BJ (cell line): ENCODE measurements at places on chromosomes 11 and 22.

DNA sequence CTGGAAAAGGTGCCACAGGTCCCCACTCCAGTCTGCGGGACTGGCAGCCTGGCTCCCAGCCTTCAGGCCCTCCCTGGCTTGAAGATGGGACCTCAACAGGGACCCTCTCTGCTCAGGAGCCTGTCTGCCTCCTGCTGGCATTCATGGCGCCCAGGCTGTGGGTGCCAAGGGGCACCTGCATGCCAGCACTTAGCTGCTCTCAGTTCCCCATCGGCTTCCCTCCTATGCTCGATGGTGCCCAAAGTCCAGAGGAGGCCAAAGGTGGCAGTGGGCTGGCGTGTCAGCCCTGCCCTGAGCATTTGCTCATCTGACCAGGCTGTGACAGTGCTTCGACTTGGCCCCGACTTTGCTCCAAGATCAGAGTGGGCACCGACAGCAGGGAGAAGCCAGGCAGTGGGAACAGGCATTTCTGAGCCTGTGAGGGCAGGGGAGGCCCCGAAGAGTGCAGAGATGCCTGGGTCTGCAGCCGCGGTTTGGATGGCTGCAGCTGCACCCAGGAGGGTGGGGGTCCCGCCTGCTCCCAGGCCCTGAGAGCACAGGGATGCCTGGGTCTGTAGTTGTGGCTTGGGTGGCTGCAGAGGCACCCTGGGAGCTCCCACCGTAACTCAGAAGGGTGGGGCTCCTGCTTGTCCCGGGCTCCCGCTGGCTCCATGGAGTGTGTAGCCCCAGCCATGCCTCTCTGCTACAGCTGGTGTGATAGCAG, 463.6 kb downstream of the TBC1D22A start:
- no peak for DNase-seq

DNA sequence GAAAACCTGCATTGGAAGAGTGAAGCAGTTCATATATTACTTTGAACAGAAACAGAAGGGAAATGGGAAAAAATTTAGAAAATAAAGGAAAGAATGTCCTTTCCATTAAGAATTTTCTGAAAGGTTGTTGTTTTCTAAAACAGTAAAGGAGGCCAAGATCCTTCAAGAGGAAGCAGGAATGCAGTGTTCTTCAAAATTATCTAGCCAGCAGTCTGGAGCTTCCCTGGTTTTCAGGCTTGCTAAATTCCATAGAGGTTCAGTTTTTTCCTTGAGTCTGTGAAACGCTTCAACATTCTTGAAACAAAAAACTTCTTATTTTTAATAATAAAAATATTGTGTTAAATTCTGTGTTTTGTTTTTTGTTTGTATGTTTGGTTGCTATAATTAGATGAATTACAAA, 189.0 kb upstream of the ANO3 start:
- DNase-seq: no peak

GRCh38 chr11:65549096-65549495, 9.1 kb downstream of the LTBP3 start:
- no peak for DNase-seq

DNA sequence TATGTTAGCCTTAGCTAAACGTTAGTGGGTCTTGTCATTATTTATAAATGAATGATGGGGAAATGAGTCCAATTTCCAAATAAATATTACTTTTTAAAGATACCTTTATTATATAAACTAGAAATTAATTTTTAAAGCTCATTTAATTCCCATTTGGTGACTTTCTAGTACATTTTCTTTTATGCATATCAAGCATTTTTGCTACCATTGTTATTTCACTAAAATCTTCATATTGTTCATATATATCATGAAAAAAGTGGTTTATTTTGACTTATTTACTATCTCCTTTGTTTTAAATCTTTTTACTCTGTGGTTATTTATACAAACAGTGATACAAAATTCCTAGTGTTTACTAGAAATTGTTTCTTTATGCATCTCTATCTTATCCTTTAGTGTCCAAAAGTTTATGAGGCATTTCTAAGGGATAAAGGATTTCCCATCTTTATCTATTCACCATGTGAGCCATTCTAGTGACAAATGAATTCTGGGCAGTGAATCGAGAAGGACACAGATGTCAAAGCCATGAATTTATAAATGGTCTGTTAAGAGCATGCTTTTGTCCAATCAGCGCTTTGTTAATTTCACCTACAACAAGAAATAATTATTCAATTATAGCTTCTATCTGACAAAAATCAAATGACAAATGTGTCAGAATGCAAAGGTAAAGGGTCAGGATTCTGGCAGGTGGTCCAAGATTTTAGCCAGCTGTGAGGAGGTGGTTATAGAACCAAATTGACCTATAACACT, 70.6 kb downstream of the PRMT3 start:
- DNase-seq: no peak

DNA sequence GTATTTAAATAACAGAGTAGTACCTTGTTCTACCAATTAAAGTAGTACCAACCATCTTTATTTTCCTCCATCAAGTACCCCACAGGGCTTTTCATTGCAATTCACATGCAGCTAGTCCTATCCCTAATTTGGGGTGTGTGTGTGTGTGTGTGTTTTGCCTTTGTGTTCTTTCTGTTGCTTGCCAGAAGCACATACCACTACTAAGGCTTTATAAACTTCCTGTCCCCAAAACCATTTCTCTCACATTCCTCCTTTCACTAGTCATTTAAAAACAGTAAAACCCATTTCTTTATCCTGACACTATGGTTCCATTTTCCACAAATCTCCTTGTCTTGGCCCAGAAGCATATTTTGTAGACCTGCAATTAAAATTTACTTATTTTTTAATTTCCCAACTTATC, 54.6 kb downstream of the SLC36A4 start:
- peak; percentile 24 for DNase-seq

DNA sequence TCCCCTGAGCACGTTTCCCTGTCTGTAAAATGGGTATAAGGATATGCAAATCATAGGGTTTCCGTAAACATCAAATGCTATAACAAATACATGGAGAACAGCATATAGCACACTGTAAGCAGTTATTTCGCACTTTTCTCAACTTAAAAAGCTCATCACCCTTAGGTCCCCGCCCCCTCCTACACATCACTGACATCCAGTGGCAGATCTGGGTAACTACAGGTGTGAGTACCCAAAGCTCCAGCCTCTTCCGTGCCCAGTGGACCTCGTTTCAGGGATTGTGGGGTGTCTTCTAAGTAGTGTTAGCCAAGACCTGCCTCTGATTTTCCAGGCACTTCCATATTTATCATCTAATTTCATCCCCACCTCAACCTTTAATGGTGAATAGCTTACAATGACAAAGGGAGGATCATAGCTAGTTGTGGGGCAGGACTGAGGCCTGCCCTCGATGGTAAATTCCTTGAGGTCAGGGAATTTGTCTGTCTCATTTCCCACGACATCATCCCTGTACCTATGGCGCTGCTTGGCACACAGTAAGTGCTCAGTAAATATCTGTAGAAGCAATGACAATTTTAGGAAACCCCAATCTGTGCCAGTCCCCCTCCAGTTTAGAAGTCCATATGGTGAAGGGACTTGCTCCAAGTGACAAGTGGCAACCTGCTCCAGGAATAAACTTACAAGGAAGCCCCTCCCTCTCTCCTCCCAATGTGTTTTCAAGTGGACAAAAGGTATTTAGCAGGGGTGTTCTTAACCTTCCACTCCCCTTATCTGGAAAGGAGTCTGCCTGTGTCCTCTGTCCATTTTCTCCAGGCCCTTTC, 340.5 kb downstream of the TENM4 start:
- DNase-seq: no peak

DNA sequence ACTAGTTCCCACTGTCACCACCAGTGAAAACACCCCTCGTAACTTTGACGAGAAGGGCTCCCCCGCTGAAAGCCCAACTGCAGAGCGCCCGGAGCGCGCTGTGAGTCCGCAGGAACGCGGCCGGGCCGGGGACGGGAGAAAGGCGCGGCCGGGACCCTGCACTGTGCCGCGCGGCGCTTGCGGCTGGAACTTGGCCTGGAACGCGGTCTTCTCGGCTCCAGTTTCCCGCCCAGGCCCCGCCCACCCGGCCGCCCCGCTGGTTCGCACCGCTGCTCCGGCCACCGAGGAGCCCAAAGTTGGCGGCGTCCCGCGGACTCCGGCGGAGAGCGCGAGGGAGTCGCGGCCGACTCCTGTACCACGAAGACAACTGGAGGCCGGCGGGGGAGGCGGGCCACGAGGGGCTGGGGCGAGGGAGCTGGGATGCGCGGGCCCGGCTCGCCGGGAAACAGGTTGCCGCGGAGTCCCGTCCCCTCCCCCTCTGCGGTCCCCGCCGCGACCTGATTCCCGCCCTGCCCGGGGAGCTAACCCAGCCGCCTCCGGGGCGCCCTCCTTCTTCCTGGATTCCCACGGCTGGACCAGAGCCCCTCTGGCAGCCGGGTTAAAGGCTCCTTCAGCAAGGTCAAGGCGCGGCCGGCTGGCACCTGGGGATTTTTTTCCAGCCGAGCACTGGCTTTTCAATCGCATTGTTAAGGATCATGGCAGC, 3.4 kb downstream of the TENM4 start:
- DNase-seq: no peak

DNA sequence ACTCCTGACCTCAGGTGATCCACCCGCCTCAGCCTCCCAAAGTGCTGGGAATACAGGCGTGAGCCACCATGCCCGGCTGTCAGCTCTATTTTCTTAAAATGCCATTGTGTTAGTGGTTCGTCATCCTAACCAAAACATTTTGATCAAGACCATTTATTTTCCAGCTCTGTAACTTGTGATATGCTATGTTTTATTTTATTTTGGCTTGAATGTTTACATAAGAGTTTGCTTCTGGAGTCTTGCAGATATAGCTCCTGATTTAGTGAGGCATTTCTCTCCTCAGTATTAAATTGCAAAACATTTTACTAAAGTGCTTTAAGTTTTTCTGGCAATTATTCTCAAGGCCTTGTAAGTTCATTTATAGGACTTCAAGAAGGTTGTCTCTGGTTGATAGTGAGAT, 4.4 kb downstream of the EP300 start:
- DNase-seq: no peak

GRCh38 chr11:20596205-20597153, 2.9 kb upstream of the SLC6A5 start:
- DNase-seq: no peak

GRCh38 chr11:66607126-66607834, 9.2 kb upstream of the RBM14 start:
- peak; percentile 12 for DNase-seq

DNA sequence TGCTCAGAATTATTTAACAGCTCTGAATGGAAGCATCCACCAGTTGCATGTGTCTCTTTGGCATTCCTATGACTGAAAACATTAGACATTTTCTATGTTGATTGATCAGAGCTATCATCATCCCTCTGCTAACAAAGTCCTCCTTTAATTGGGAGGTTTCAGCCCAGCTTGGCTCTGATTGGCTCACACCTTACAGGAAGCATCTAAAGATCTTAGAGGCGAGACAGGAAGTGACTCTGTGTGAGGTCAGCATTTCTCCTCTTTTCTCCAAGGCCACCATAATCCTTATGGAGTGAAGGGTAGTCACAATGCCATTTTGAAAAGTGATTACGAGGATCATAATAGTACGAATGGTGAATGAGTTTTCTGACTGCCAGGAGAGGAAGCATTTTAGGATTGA, 260.8 kb downstream of the MIAT start:
- DNase-seq: no peak

DNA sequence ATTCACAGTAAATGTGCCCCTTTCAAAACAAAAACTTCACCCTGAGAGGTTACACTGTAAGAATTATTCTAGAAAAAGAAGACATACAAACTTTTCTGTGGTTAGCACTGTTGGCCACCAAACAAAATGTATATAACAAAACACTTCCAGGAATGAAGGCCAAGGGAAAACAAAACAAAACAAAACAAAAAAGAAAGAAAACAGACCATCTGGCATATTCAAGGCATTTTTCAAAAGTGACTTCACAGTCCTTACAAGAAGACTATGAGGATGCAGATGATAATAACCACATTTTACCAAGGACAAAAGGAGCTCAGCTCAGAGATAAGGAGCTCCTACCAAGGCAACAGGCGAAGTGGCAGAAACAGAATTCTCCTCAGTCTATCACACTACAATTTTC, 24.9 kb downstream of the CTSC start:
- DNase-seq: no peak
